ENCODE measurements at places on chromosomes 3 and 15.

- DNase-seq, result no peak
These were observed 519.3 kb downstream of the NLGN1 start for GRCh38 chr3:173916799-173917198.

- no peak for DNase-seq
These were observed 198.0 kb upstream of the NR2E3 start for GRCh38 chr15:71612397-71612722.

DNA sequence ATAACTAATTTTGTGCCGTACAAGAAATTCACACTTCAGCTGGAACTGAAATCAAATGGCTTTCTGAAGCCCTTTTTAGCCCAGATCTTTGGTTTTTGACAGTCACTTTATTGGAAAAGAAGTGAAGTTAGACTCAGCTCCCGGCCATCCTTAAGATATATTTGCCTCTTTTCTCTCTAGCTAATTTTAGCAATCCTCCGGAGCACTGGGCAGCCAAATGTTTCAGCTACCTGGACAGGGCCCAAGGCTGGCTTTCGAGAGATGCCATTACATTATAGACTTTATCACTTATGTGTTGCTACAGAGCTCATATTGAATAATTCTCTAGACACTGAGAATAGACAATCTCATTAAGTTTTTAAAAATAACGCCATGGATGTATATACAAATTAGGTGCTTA lies 28.5 kb upstream of the RPL39L start:
- no peak for DNase-seq

DNA sequence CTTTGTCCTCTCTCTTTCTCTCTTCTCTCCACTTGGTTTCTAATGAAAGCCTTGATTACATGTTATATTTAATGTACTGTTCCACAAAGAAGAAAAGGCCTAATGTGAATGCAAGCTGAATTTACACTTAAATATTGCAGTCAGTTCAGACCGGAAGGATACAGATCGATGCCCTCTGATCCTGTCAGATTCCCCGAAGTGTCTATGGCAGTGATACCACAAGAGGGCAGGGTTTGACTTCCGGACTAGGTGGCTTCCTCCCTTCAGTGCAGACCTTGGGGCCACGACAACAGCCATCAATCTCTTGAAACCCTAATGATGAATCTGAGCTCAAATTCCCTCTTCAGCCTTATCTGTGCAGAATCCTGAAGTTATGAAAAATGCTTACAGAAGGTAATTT lies 29.5 kb downstream of the AGTR1 start:
- no peak for DNase-seq

- DNase-seq, result no peak
These were observed 183.5 kb downstream of the TJP1 start for GRCh38 chr15:29638781-29639180.

DNA sequence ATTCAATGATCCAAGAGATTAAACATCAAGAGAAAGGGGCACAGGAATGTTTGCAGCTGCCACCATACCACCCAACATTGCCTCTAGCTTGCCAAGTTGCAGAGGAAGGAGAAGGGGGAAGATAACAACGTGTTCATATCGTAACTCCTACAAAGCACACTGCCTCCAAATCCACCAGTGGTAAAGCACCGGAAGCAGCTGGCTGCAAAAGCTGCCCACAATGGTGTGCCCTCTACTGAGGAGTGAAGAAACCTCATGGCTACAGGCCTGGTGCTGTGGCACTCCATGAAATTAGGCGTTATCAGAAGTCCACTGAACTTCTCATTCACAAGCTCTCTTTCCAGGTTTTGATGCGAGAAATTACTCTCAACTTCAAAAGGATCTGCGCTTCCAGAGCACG lies 263.9 kb upstream of the STT3B start:
- DNase-seq, result no peak

All from T-helper 1 cell (primary cell).